ENCODE measurements at places on chromosomes 11 and 22.
A peak's percentile ranks its signal among the peaks of the same experiment; 100 is the strongest.

DNA sequence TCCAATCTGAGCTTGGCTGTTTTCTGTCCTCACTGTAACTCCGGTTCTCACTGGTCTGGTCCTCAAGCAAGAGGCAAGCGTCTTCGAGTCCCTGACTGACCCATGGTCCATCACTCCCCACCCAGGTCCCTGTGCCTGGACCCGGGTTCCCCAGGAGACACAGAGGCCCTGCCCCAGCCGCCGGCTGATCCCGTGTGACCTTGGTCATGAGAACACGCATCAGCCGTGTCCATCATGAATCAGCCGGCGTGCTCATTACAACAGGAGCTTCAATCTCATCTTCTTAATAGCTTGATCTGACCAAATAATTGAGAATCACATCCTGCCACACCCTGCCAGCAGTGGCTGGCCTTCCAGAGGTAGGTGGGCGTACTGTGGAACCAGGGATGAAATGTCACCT, 545.1 kb downstream of the BRD1 start:
- DNase-seq, result no peak

DNA sequence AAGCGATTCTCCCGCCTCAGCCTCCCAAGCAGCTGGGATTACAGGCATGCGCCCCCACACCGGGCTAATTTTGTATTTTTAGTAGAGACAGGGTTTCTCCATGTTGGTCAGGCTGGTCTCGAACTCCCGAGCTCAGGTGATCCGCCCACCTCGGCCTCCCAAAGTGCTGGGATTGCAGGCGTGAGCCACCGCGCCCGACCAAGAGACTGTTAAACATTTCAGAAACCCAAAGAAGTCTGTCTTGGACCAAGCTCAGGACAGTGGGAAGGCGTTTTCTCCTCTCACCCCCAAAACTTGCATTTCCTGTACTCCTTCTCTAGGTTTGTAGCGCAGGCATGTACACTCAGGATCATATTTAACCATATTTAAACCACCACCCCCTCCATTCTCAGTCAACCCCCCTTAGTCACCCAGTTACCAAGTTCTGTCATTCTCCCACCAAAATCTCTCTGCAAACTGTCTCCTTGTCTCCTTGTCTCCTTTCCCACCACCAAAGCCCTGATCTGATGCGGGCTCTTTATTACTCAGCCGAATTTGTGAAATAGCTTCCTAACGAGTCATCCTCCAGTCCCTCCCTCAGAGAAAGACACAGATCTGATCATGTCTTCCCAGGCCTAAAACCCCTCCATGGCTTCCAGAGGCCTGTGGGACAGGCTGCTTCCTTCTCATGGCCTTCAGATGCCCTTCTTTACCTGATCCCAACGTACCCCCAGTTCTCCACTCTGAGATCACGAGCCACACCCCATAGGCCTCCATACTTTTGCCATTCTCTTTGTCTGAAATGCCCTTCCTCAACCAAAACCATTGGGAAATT, 29.0 kb upstream of the CREB3L1 start:
- no peak for DNase-seq

GRCh38 chr22:46071451-46072109, 78.7 kb upstream of the PPARA start:
- DNase-seq, result peak; percentile 92

- DNase-seq, result no peak
Measured at GRCh38 chr11:46778416-46778815, 59.4 kb downstream of the F2 start.

DNA sequence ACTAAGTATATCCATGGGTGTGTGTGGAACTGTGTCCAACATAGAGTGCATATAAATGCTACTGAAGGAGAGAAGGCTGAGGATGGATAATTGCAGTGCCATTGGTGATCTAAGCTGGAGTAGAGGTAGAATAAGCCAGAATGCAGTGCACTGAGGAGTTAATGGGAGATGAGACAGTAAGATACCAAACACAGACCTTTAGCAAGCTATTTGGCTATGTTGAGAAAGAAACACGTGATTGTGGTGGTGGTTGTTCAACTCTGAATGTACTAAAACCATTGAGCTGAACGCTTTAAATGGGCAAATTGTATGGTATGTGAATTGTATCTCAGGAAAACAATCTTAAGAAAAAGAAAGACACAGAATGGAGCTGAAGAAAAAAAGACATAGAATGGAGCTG, 22.8 kb downstream of the JAML start:
- no peak for DNase-seq

- no peak for DNase-seq
Measured at GRCh38 chr22:45413368-45414211, at the start of the genes RIBC2 and SMC1B. Gene RIBC2, plus strand, starts transcription at chr22:45413693. Its CDS starts 194 bp downstream, at chr22:45413887. Gene SMC1B, minus strand, starts transcription at chr22:45413599. Its CDS starts 32 bp downstream, at chr22:45413567.

DNA sequence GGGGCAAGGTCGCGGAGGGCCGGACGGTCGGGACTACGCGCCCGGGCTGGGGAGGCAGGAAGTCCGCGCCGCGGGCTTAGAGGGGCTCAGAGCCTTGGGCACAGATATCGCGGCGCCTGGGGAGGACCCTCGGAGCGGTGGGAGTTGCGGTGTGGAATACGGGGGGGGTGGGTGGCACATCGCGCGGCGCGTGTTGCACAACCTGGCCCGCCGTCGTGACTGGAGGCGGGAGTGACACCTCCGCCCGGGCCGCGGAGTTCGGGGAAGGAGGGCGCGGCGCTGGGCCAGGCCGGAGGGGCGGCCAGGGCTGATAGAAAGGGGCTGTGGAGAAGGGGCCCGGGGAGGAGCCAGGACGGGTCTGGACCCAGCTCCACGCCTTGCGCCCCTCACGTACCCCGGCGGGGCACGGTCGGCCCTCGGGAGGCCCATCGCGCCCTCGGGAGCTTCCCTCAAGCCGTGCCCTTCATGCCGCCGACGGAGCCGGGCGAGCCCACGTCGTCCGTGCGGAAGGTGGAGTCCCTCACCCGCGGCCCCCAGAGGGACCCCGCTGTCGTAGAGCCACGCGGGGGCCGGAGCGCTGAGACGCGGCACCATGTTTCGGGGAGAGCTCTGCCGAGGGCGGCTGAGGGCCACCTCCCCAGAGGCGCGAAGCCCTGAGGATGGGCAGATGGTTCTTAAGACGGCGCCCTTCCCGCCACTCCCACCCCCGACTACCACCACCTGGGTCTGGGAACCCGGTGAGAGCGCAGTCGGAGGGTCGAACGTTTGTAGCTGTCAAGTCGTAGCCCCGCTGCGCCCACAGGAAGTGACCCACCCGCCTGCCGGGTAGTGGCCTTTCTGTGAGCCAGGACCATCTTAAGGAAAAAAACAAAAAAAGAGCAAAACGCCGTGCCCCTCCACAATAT, 729 bp downstream of the IL17RA start:
- DNase-seq, result no peak

- DNase-seq, result no peak
Measured at GRCh38 chr22:32236970-32237369, 18.2 kb downstream of the SLC5A4 start.

DNA sequence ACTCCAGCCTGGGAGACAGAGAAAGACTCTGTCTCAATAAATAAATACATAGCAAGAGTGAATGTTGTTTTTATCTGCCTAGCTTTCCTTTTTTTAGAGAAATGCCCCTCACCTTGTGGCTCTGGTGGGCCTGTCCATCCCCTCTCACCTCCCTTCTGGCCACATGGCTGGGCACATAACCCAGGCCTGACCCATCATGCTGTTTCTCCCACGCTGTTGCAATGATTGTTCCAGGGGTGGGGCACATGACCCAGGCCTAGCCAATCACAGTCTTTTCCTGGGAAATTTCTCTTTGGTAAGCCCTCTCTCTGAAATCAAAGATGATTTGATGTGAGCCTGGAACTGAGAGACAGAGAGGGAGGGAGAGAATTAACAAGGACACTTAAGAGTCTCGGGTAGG, 5.5 kb upstream of the CYTH4 start:
- DNase-seq, result no peak

DNA sequence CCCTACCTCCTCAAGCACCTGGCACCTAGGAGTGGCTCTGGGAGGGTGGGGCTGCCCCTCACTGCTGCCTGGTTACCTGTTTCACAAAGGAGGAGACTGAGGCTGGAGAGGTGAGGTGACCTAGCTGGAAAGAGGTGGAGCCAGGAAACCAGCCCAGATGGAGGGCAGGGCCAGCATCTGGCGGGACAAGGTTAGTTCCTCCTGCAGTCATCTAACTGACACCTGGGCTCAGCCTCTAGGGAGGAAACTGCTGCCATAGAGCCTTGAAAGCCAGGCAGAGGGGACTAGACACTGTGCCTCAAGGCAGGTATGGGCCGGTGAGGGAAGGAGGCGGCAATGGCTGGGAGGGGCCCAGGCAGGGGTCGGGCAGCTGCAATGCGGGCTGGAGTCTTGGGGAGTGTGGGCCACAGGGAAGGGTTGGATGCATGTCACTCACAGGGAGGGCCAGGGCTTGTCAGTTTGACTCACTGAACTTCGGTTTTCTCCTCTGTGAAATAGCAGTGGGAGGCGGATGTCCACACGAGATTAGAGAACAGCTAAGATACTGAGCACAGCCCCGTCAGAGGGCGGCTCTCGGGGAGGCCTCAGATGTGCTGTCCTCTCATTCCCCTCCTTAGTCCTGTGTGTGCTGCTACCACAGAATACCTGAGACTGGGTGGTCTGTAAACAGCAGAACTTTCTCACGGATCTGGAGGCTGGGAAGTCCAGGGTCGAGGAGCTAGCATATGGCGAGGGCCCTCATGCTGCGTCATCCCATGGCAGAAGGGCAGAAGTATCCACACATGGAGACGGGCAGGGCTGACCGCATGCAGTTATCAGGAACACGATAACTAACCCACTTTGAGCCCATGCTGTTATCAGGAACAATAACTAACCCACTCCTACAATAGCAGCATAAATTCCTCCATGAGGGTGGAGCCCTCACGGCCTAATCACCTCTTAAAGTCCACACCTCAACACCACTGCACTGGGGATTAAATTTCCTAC, 16.1 kb downstream of the MGAT3 start:
- DNase-seq, result no peak

DNA sequence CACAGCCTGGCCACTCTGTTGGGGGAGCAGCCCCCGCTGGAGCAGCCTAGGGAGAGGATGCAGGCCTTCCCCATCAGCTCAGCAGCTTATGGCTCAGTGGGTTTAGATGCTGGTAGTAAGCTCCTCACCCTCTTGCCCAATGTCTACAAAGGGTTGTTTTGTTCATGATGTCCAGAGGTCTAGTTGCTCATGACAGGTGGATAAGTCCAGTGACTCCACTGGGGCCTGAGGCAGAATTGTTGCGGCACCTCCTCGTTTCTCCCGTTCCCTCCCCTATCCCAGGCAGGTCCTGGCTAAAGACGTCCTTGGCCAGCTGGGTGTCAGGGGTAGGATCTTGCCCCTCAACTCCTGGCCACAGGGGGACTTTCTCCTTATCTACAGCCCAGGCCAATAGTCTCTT, 233.5 kb upstream of the B3GAT1 start:
- no peak for DNase-seq

DNA sequence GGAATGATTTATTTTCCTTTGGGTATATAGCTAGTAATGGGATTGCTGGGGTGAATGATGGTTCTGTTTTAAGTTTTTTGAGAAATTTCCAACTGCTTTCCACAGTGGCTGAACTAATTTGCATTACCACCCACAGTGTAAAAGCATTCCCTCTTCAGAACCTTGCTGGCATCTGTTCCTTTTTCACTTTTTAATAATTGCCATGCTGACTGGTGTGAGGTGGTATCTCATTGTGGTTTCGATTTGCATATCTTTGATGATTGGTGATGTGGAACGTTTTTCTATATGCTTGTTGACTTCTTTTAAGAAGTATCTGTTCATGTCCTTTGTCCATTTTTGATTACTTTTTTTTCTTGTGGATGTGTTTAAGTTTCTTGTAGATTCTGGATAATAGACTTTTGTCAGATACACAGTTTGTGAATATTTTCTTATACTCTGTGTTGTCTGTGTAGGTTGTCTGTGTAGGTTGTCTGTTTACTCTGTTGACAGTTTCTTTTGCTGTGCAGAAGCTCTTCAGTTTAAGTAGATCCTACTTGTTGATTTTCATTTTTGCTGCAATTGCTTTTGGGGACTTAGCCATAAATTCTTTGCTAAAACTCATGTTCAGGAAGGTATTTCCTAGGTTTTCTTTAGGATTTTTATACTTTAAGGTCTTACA, 291.8 kb upstream of the DDI1 start:
- DNase-seq, result no peak

DNA sequence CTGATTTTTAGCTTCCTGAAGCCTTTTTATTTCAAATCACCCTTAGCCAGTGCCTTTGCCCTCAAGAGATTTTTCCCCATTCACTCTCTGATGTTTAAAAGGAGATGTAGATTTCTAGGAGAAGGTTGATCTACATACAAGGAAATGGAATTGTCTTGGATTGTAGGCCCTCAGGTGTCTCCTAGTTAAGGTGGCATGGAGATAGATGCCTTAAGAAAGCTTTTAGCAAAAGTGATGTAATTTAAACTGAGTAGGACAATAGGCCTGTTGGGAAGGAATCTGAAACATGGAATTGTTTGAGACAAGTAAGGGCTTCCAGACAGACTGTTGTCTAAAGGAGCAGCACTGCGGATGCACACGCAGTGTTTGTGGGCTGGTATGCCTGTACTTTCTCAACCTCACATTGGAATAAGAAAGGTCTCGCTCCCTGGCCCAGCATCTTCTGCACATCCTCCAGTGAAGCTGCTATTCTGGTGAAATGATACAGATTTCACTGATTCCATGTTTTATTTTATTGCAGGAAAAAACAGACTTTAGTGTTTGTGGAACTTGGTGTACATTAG, 69.8 kb upstream of the SLC25A18 start:
- no peak for DNase-seq

DNA sequence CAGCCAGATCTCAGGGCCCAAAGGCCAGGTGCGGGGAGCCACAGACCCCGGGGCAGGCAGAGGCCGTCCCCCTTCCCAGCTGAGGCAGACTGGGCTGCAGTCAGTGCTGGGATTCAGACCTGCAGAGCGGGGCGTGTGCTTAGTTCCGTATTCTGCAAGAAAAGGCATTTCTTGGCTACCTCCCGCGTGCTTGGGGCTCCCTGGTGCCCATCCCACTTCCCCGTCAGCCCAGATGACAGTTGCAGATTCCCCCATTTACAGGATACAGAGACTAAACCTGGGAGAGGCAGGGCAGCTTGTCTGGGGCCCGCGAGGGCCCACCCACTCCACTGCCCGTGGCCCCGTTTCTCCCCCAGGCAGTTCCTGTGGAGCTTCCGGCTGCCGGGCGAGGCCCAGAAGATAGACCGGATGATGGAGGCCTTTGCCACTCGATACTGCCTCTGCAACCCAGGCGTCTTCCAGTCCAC, 18.3 kb downstream of the CYTH4 start:
- peak; percentile 94 for DNase-seq

DNA sequence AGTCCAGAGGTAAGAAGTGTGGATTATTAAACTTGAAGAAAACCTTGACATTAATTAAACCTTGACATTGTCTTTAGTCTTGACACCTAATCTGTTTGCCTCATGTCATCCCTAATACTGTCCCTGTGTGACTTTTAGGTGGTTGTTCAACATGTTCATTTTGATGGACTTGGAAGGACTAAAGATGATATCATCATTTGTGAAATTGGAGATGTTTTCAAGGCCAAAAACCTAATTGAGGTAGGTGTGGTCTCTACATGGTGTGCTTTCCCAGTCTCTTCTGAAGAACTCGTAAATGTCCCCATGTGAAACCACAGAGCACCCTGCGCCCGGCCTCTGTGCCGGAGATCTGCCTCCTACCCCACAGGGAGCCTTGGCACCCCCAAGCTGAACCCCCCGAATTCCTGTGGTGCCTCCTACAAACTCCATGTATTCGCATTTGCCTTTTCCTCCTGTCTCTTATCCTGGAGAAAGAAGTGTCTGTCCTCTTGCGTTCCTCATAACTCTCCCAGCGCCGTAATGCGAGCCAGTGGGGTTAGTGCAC, 9.1 kb downstream of the SAMM50 start:
- no peak for DNase-seq
